ENCODE measurements at places on chromosomes 3 and 15.

GRCh38 chr3:15470261-15470660, 42.9 kb downstream of the EAF1 start:
- DNase-seq: no peak

DNA sequence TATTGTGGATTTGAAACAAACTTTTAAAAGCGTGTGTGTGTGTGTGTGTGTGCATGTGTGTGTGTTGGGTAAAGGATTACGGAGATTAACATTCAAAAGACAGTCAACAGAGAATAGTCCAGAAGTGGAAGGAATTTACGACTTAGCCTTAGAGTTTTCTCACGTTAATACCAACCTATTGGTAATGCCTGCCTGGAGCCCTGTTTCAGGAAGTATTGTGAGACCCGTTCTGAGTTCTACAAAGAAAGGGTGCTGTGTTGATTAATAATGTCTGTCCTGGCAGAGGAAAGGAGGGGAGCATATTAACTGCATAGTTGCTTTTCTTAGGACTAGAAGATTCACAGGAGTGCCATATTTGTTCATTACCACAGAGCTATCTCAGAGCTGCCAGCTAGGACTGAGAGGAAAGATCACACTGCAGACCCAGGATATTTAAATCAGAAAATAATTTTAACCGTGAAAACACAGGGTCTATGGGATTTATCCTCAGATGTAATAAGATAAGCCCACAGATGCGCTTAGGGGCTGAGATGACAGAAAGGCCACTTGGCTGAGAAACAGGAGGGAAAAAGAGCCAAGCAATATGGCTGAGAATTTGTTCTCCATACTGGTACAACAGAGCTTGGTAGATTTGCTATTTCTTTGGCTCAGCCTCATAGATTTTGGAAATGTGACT, 40.5 kb upstream of the FRMD4B start:
- no peak for DNase-seq

DNA sequence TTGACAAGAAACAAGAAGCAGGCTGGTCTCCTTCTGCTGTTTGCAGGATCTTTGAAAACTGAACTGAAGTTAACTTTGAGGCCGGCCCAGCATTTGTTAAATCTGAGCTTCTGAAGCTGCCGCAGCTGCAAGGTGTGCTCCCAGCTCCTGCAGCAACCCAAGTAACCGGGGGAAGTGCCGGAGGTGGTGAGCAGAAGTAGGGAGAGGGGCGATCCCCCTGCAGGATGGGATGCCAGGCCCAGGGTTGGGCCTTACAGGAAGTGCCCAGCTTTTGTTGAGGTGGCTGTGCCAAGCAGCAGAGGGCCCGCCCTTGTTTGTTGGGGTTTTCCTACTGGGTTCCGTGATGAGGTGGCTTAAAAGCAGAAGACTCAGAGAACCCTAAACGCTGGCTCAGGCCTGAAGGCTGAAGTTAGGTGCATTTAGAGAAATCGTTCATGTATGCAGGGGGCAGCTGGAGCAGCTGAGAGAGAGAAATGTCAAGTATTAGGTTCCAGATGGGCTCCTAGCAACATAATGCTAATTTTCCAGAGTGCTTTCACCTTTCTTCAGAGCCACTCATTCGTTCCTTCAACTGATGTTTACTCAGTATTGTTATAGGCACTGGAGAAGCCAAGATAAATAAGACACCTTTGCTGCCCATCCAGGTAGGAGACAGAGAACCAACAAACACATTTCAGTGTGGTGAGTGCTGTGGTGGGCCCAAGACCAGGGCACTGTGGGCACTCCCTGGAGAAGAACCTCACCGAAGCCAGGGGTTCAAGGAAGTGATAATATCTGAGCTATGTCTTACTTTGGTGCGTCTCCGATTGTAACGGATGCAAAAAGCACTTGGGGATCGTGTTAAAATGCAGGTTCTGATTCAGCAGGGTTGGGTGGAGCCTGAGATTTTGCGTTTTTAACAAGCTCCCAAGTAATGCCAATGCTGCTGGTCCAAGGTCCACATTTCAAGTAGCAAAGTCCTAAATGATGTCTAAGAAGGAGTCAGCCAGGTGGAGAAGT, 42.2 kb upstream of the PLCL2 start:
- DNase-seq: peak; percentile 77

GRCh38 chr3:4587838-4588105, 94.6 kb downstream of the ITPR1 start:
- no peak for DNase-seq

GRCh38 chr3:100419406-100419805, 18.1 kb downstream of the LNP1 start:
- DNase-seq: no peak

- no peak for DNase-seq
Measured at GRCh38 chr15:77667338-77668234, 34.9 kb upstream of the LINGO1 start.

DNA sequence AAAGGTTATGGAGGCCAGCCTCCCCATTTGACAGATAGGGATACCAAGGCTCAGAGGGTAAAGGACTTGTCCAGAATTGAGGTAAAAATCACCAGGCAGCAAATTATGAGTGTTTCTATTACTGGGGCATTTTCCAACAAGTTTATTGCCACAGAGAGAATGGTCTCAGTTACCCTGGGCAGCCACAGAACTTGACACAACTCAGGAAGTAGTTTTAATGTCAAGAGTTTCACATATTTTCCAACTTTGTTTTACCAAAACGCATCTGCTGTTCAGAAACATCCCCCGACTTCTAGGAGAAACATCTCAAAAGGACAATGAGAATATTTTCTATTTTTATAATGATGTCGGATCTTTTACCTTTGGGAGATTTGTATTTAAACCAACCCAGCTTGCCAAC, 107.5 kb upstream of the MRPS22 start:
- DNase-seq: no peak

- DNase-seq: no peak
Measured at GRCh38 chr3:40800343-40800742, 275.6 kb downstream of the ZNF621 start.

GRCh38 chr3:56771376-56771775, 30.4 kb downstream of the ARHGEF3 start:
- DNase-seq: no peak

DNA sequence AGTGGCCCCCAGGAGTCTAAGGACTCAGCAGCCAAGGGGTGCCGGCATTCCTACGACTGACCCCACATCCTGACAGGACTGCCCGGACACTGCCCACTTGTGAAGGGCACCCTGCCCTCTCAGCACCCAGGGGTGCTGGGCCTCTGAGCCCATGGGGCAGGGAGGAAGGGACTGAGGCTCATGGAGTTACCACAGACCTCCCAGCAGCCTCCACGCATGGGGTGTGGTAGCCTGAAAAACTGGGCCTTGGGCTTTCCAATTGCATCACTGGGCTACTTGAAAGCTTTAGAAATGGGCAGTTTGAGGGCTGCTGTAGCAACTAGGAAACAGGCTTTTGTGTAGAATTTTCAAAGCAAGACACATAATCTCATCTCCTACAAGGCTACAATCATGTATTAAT, 13.2 kb downstream of the TKT start:
- no peak for DNase-seq

DNA sequence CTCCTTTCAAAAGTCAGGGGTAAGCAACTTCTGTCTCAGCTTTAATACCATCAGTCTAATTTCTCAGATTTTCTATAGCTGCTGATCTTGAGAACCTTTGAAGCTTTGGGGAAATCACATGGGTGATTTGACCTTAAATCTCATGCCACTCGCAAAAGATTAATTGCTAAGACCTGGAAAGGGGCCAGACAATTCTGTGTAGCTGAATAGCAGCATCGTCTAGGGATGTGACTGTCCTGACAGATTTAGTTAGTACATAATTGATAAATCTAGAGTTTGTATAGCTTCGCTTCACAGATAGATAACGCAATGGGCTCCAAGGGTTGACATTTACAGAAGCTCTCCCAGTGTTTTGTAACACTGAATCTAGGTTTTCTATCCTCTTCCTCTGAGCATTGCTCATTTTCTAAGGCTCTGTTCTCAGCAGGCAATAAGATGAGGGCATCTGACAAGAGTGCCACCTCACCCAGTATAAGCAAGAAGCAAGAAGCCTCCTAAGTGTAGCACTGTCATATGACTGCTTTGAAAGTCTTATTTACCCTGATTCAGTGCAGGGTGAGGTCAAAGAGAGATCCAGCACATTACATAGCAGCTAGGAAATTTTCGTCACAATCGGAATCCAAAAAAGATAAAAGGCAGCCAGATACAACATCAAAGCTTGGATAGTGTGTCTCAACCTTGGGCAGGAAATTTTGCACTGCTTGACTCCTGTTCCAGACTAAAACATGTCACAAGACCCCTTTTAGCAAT, 47.7 kb upstream of the DUT start:
- no peak for DNase-seq

GRCh38 chr15:38197553-38197952, 55.1 kb upstream of the SPRED1 start:
- DNase-seq: no peak

- DNase-seq: no peak
Measured at GRCh38 chr15:70669006-70669602, 94.3 kb downstream of the UACA start.

DNA sequence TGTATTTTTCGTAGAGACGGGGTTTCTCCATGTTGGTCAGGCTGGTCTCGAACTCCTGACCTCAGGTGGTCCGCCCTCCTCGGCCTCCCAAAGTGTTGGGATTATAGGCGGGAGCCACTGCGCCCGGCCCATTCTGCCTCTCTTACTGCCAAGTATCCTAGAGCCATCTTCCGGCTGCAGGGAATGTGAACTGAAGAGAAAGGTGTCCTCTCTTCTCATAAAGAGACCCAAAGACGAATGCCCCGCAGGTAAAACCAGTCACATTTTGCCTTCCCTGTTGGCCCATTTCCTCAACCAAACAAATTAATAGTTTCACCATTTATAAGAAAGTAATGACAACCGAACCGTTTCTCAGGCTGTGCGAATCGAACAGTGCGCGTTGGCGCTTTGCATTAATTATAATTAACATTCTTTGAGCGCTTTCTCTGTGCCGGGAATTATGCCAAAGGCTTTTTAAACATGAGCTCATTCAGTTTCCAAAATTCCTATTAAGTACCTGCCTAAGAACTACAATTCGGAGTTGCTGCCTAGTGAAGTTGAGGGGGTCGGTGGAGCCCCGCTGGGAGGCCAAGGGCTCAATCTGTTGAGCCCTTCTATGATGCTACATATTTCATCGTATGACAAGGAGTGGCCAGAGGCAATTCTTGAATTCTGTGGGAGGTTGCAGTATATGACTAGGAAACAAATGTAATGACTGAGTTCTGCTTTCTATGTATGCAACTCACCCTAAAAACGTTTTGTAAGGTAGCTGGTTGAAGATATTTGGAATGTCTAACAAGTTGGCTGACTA, 819 bp upstream of the RPL24 start:
- no peak for DNase-seq

DNA sequence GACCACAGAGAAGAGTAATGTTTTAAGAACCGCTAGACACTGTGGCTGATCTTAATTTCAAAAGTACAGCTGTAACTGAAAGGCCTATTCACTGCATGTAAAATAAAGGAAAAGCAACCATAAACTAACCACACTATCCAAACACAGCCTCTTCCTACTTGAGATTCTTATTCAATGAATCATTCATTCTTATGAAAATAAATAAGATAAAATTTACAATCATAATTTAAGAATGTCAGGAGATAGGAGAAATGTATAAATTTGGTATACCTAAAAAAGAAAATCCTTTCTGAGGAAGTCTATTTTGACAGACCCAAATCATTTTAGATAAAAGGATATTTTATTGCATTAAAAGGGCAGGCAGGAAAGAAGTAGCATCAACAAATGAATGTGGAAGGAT, 533.5 kb upstream of the ZNF385D start:
- DNase-seq: no peak

GRCh38 chr3:16884748-16885592, at the start of gene PLCL2:
Gene PLCL2, plus strand, starts transcription at chr3:16884955. Its CDS starts 85 bp downstream, at chr3:16885040.
- no peak for DNase-seq

DNA sequence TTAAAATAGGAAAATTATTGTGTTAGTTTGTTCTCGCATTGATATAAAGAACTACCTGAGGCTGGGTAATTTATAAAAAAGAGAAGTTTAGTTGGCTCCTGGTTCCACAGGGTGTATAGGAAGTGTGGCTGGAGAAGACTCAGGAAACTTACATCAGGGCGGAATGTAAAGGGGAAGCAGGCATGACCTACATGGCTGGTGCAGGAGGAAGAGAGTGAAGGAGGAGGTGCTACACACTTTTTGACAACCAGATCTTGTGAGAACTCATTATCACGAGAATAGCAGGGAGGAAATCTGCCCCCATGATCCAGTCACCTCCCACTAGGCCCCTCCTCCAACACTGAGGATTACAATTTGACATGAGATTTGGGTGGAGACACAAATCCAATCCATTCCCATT, 490.7 kb downstream of the RBMS3 start:
- no peak for DNase-seq

GRCh38 chr15:96733721-96734120, 403.2 kb downstream of the NR2F2 start:
- DNase-seq: no peak

- no peak for DNase-seq
Measured at GRCh38 chr15:91384189-91384730, 284.2 kb downstream of the SV2B start.

DNA sequence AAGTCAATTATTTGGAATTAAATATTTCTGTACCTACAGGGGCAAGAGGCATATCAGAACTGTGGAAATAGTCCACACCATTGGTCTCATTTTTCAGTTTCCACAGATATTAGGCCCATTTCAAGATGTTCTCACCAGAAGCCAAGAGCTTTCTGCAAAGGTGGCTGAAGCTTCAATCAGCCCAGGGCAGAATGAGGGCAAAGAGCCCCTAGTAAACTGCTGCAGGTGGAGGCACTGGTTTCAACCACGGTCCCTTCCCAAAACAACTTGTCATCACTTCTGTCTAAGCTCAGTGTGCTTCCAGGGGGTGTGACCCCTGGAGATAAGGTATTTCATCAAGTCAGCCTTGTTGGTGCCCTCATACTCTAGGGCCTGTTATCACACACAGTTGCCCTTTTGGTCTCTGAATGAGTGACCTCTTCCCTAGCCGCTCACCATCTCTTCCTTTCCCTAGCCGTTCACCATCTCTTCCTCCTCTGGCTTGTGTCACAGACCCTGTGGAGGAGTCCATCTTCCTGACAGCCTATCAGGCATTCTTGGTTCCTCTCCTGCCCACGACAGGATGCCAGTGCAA, 21.2 kb downstream of the IL17RD start:
- DNase-seq: no peak

Data from NCI-H187 treated with DMSO at 0.1 percent for 48 hours (cell line).